ENCODE measurements at places on chromosomes 3 and 15.

DNA sequence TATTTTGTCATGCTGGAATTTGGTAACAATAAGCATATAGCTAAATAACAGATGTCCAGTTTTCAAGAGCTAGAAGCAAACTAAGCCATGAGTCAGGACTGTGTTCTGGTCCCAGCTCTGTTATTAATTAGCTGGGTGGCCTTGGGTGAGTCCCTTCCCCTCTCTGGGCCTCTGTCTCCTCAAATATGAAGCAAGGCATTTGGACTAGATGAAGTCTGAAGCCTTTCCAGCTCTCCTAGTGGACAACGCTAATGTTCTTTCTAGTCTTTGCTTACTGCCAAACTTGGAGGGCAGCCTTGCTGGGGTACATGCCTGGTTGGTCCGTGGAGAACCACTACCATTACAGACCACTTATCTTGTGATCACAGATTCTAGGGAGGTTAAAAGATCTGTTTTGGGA, 127.6 kb downstream of the DUT start:
- no peak for DNase-seq

DNA sequence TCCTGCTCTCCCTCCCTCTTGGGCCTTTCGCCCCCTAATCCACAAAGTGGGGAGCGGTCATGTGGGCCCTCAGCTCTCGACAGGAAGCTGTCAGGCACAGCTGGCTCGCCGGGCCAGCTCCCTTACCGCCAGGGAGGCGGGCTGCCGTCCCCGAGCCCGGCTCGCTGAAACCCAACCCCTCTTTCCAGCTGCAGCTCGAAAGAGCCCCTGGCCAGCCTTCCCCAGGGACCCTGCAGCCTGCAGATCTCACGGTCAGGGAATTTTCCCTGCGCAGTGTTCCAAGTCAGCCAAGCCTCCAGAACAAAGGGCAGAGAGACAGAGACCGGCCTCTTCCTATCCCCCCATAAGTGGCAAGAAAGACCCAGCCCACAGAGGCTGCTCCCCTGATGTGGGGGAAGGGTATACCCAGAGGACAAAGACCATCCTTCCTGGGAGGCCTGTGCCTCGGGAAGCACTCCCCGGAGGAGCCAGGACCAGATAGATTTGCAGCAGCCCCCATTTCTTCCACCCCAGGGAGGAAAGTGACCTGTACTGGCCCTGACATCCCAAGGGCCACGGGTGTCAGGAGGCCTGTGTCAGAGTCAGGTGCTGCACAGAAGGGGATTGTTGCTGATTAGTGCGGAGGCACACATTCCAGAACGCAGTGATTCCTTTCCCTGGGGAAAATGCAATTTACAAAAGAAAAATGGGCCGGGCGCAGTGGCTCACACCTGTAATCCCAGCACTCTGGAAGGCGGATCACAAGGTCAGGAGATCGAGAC, 32.6 kb downstream of the MAGEF1 start:
- no peak for DNase-seq

DNA sequence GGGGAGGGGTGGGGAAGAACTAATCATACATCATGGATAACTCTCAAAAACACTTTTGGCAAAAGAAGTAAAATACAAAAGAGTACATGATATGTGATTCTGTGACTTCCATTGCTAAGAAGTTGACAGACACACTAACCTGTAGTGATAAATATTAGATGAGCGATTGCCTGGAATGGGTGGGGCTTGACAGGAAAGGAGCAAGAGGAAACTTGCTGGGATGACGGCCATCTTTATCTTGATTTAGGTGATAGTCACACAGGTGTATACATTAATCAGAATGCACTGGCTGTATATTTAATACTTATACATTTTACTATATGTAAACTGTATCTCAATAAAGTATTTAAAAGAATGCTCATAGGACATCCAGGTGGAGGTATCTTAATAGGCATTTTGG, 13.1 kb downstream of the PARL start:
- DNase-seq: no peak

- DNase-seq: peak; percentile 87
Measured at GRCh38 chr3:193970773-193971206, 165.2 kb upstream of the HES1 start.

DNA sequence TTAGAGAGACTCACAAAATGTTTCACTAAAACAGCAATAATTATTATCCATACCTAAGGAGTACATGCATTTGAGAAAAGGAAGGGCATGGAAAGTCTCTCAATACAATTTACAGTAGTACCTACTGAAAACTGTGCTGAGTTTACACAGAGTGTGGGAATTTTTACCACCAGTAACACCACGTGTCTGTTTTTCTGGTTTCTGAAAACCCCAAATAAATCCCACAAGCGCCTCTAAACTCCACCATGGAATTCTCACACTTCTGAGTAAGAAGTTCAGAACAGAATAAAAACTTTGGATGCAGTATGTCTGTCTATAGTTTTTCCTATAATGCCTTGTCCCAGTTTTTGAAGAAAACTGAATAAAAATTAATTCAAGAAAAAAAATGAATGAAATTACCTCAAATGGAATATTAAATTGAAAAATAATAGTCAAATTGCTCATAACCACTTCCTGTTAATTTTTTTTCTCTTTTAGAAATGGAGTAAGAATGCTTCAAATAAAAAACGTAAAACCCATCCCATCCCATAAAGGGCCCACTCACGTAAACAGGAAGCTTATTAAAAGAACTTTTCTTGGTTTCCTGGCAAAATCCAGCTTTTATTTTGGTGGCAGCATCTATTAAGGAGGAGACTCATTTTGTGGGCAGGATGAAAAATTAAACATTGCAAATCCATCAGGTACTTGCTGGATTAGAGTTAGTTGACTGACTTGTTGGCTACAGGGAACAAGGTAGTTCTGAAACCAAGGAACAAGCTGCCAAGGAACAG, 378.1 kb downstream of the TIGIT start:
- no peak for DNase-seq

GRCh38 chr3:359672-360071, 163.1 kb downstream of the CHL1 start:
- no peak for DNase-seq

- DNase-seq: no peak
Measured at GRCh38 chr15:25741256-25741580, 121.9 kb downstream of the ATP10A start.

DNA sequence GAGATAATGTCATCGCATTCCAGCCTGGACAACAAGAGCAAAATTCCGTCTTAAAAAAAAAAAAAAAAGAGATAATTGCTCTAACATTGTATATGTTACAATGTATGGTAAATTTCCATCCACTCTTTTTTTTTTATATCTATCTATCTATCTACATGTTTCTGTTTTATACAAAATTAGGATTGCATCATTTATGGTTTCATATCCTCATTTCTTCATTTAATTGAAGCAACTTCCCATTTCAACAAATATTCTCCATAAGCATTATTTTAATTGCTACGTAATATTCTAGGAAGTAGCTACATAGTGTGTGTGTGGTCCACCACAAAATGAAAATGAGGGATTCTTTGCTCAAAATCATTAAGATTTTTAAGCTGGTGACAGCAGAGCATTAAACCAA, 18.4 kb downstream of the RBP1 start:
- DNase-seq: no peak

DNA sequence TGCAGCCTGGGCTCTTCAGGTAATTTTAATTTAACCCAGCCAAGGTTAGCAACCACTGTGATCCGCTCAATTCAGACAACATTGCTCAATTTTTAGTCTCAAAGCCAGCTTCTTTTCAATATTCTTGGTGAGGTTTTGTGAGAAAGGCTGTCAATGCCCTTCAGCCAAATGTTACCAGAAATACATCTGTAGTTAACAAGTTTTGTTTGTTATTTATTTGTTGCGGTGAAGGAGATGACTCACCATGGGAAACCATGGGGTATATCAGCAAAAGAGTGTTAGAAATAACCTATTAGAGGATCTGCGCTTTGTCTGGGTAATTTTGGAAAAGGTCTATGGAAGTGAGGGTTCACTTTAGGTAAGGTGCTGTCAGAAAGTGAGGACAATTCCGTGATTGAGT, 5.0 kb downstream of the SLC9C1 start:
- no peak for DNase-seq

DNA sequence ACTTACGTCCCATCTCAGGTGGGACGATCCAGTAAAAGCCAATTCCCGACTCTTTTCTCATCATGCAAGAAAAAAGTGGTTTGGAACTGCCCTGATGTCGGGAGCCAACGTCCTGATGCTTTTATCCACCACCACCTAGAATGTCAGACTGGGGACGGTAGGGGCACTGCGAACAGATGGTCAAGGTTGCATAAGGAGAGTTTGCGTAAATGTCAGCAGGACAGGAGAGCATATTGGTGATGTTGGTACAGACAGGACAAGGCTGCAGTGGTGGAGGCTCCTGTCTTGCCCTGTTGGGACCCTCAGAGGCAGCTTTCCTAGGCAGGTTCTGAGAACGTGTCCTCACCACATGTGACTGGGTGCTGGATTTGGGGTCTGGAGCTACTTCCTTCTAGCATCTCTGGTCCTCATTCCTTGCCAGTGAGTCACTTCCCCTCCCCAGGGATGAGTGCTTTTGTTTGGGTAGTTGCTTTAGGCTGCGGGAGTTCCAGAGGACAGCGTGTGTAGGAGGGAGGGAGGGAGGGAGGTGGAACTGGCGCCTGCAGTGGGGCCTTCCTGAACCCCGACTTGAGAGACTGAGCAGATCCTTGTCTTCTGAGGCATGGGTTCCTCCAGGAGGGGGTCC, 21.0 kb downstream of the THSD4 start:
- DNase-seq: peak; percentile 92

DNA sequence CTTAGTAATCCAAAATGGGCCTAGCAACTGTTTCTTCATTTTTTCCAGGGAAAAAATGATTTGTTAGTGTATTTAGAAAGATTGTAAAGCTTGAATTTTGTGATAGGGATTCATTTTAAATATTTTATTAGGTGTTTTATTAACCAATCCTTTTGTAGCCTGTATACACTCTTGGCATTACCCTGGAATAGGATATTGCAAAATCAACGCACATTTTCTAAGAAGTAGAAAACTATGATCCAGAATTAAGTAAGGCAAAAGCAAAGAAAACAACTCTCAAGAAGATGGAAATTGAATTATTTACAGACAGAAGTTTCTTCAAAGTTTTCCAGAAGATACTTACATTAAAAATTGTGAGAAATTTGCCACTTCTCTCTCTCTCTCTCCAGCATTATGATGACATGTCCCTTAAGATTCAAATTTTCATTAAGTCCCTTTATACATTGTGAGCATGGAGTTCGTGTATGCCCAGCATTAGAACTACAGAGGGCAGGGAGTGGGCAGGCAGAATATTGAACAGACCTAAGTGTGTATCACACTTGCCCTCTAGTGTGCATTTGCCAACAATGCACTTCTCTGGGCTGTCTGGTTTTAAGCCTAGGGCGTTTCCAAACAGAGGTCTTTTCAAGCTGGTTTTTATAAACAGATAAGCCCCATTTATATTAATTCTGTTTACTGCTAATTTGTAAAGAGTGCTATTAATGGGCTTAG, 28.5 kb upstream of the CMSS1 start:
- peak; percentile 84 for DNase-seq

GRCh38 chr3:48018841-48019240, 2.6 kb upstream of the MAP4 start:
- DNase-seq: peak; percentile 78

DNA sequence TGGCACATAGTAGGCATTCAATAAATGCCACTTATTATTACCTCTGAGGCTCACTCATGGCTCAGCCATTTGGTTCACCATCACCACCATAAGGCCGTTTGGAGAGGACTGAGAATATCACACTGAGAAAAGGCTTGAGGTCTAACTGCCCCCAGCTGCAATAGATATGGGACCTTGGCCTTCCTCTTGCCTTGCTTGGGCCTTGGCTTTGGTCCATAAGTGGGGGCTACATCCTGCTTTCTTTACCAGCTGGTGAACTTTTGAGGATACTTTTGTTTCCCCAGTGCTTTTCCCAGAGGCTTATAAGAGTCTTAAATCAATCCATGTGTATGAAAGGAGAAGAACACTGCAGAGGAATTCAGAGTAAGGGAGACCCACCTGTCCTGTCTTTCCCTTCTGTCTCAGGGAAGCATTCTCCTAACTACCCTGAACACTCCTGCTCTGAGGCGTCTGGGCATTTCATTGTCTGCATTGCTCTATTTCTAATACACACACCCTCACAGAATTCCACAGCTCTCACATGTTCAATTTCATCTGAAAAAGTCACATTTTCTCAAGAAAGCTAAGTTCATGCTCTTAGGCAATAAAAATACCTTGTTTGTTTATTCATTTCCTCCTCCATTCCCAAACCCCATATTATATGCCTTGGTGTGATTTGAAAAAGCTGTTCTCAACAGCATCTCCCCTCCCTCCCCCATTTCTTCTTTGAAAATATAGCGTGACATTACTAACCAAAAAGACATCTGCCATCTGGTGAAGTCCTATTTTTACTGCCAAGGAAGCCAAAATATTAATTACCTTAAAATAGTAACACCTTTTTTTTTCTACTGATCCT, 22.5 kb upstream of the KCNMB2 start:
- DNase-seq: no peak

DNA sequence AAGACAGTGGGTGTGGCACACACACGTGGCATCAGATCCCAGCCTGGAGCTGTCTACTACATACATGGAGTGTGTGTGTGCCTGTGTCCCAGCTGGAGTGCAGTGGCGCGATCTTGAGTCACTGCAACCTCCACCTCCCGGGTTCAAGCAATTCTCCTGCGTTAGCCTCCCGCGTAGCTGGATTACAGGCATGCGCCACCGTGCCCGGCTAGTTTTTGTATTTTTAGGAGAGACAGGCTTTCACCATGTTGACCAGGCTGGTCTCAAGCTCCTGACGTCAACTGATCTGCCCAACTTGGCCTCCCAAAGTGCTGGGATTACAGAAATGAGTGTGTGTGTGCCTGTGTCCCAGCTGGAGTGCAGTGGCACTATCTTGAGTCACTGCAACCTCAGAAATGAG, 108.8 kb downstream of the IL12A start:
- no peak for DNase-seq

GRCh38 chr15:40339621-40339945, 1.2 kb downstream of the CCDC9B start:
- DNase-seq: no peak

- DNase-seq: no peak
Measured at GRCh38 chr3:100963041-100963440, 30.2 kb downstream of the ABI3BP start.

DNA sequence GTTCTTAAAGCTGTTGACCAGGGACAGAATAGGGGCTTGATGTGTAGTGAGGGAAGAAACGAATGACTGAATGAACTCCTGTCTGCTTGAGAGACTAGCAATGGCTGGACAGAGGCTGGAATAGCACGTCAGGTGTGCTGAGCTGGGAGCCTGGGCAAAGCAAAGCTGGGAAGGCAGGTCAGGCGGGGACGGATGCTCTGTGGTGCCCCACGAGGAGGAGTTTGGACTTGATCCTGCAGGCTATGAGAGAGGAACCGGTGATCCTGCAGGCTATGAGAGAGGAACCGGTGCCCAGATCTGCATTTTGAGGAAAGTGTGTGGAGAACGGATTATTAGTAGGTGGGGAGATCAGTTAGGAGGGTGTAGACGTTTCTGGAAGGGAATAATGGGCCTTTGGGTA, 31.3 kb upstream of the PSTPIP1 start:
- no peak for DNase-seq
